ENCODE measurements at places on chromosomes 1 and 21. TPM values are rescaled to one million over a fixed set of nuclear protein-coding genes. Genes with fewer than 3 reads are reported as not detected.

TXNDC12 gene
- 24.4 TPM for polyA plus RNA-seq

SAMD13 gene
- polyA plus RNA-seq = 0.34 TPM

BARHL2 gene
- polyA plus RNA-seq = not detected

IBA57 gene
- 2.6 TPM for polyA plus RNA-seq

CA6 gene
- polyA plus RNA-seq = not detected

SLC2A5 gene
- polyA plus RNA-seq = 0.03 TPM

PLA2G2C gene
- not detected for polyA plus RNA-seq

NTNG1 gene
- polyA plus RNA-seq = 1.2 TPM

TTC34 gene
- polyA plus RNA-seq = 0.09 TPM

OR2L8 gene
- polyA plus RNA-seq = not detected

RHOU gene
- 0.27 TPM for polyA plus RNA-seq

PRAMEF15 gene
- not detected for polyA plus RNA-seq

PRPF38B gene
- 15.5 TPM for polyA plus RNA-seq

AIM2 gene
- not detected for polyA plus RNA-seq

ZNF669 gene
- polyA plus RNA-seq = 3.4 TPM

NCAM2 gene
- 1.7 TPM for polyA plus RNA-seq

S100A9 gene
- not detected for polyA plus RNA-seq

TOR1AIP1 gene
- polyA plus RNA-seq = 20.7 TPM

OR10Z1 gene
- not detected for polyA plus RNA-seq

HMCN1 gene
- 4.6 TPM for polyA plus RNA-seq

SH2D2A gene
- not detected for polyA plus RNA-seq

CCDC17 gene
- polyA plus RNA-seq = 0.30 TPM

CYP4B1 gene
- not detected for polyA plus RNA-seq

LENEP gene
- polyA plus RNA-seq = not detected

SCCPDH gene
- polyA plus RNA-seq = 22.9 TPM

DNAH14 gene
- polyA plus RNA-seq = 3.6 TPM

TCP10L gene
- polyA plus RNA-seq = 0.09 TPM

All from IMR-90 (cell line).